ELR (cell line): ENCODE measurements at places on chromosomes 4 and X.

DNA sequence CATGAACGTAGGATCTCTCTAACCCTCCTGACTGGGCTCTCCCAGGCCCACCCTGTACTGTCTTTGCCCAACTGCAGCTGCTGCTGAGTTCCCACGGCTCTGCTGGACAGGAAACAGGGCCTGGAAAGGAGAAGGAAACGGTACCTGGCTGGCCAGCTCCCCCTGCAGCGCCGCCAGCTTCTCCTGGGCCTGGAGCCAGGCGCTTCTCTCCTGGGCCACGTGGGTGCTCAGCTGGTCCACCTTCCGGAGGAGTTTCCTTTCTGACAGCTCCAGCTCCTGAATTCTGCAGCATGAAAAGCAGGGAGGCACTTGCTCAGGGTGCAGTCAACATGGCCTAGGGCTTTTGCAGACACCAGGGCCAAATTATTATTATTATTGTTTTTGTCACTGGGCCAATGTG, 6.5 kb downstream of the C4orf50 start:
- DNase-seq: no peak

GRCh38 chr4:115841871-115842270, 728.5 kb upstream of the NDST4 start:
- DNase-seq: peak; percentile 41

DNA sequence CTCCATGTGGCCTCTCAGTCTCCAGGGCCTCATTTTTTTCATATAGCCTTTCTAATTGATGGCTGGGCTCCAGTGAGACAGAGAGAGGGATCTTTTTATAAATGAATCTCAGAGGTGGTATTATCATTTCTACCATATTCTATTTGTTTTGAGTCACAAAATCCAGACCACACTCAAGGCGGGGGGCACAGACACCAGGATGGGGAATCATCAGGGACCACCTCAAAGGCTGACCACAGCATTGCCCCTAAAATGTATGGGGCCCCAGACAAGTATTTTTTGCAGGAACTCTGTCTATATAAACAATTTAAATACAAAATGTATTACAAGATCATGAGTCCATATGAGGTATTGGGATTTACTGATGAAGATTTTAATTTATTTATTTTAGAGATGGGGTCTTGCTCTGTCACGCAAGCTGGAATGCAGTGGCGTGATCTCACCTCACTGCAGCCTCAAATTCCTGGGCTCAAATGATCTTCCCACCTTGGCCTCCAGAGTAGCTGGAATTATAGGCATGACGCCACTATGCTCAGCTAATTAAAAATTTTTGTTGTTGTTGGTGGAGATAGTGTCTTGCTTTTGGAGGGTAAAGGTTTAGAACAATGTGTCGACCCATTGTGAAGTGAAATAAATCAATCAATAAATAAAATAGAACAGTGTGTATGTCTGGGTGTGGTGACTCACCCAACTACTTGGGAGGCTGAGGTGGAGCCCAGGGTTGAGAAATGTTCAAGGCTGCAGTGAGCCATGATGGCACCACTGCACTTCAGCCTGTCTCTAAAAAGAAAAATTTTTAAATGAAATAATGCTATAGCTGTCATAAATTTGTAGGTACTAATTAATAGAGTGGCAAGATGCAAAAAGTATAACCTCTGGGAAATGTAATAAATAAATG, 29.4 kb downstream of the WDR13 start:
- peak; percentile 8 for DNase-seq

GRCh38 chrX:129925305-129926092, 19.5 kb downstream of the UTP14A start:
- peak; percentile 77 for DNase-seq

DNA sequence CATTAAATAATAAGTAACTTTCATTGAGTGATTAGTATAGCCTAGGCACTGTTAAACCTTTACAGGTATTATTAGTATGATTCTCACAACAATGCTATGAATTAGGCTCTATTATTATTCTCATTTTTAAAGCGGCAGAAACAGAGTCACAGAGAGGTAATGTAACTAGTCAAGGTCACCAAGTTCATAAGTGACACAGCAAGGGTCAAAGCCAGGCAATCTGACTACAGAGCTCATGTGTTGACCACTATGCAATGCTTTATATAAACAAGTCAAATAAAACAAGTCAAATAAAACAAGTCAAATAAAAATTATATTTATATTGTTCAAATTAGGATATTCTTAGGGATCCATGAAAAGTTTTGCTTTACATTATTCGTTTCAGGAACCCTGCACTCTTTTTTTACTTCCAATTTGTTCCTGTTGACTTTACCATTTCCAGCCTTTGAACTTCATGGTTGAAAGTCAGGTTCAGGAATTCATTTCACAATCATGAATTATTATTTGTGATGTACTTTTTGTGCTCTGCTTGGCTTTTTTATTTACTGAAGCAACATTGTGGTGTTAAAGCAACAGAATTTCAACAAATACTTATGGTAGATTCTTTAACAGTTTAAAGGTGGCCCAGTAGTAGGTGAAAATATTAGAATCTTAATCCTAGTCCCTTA, 18.0 kb upstream of the ZC4H2 start:
- no peak for DNase-seq

DNA sequence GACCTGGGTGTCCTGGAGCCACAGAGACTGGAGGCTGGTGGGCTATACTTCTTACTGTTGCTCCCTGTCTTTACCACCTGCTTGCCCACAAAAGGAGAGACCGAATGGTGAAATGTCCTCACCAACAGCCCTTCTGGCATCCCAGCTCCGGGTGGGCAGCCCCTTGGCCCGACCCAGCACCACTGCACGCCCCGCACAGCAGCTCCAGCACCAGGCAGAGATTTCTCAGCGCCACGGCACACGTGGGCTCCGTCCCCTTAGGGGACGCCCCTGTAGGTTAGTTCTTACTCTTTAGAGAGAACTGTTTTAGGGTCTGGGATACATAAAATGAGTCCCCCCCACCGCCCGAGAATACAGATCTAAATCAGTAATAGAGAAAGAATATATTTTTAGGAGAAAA, 158.4 kb upstream of the MAB21L2 start:
- no peak for DNase-seq

DNA sequence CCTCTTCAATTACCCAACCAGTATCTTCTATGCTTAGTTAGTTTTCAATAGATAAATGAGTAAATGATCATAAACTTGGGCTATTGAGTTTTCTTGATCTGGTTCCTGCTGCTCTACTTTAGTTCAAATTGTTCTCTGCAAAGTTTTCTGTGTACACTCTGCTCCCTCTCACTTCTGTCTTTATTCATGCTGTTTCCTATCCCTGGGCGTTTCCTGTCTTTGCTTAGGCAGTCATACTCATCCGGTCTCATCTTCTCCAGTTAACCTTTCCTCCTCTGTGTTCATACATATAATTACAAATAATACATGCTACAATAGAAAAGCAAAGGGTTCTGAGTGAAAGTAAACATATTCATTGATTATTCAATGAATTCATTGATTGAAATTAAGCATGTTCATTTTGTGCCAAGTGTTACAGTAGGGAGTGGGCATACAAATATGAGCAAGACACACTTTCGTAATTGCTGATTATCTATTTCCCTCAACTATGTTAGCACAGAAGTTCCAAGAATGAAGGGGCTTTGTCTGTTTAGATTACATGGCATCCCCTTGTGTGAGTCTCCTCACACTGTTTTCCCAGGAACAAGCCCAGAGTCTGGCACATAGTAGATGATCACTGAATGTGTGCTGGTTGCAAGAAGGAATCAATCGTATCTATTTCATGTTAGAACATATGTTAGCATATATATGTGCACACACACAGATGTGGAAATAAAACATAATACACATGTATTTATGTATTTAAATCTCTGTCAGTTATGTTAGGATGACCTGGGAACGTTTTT, 1.1 kb downstream of the RAB39B start:
- DNase-seq: no peak
